ENCODE measurements at places on chromosomes 4 and X.

- no peak for DNase-seq
Observed at GRCh38 chr4:10212400-10212799, 95.8 kb upstream of the WDR1 start.

DNA sequence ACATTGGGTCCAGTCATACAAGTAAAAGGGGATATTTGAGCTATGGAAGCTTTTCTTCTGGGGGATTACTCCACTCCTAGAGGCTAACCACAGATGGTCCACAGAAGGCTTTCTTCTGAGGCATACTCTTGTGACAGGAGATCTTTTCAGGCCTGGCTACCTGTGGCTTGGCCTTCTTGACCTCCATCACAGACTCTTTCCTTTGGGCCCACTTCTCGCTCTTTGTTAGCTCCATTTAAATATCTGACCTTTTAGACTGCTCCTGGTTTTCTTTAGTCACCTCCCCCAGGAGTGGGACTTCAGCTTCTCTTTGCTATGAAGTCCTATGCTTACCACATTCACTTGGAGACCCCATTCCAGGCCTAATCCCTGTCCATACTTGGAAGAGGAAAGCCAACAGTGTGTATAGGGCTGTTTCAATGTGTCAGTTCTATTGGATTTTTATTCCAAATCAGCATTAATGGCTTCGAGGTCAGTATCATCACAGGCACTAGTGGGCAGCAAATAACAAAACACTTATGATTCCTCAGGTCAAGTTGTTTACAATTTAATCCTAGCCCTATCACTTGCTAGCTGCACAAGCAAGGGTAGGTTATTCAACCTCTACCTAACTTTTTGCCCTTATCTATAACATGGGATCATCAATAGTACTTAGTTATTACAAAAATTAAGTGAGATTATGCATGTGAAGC is 26.3 kb downstream of the GPC3 start:
- no peak for DNase-seq

GRCh38 chr4:26462874-26463273 is 27.4 kb downstream of the CCKAR start:
- DNase-seq, result no peak

DNA sequence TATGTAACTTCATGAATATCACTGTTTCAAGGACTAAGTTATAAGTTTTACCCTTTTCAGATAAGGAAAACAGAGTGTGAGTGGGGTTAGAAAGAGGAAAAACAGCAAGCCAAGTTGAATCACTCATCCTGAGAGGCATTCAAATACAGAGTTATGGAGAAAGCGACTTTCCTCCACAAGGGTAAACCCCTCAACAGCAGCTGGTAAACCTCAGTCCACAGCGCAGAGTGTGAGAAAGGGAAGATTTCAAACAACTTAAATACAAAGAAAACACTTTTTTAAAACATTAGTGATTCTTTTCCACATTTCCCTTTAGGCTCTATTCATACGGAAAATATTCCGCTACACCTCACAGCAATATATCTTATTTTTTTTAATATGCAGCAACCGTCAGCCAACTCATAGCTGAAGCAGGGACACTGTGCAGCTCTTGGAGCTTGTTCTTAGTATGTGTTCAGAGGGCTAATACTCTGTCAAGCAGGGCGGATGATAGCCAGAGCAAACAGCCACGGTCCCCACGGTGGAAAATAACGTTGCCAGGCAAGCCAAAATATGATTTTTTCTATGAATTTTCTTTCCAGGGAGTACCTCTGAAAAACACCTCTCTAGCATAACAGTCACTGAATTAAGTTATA is 488.9 kb upstream of the FAT1 start:
- no peak for DNase-seq
